ENCODE measurements at places on chromosomes 13 and 19.

DNA sequence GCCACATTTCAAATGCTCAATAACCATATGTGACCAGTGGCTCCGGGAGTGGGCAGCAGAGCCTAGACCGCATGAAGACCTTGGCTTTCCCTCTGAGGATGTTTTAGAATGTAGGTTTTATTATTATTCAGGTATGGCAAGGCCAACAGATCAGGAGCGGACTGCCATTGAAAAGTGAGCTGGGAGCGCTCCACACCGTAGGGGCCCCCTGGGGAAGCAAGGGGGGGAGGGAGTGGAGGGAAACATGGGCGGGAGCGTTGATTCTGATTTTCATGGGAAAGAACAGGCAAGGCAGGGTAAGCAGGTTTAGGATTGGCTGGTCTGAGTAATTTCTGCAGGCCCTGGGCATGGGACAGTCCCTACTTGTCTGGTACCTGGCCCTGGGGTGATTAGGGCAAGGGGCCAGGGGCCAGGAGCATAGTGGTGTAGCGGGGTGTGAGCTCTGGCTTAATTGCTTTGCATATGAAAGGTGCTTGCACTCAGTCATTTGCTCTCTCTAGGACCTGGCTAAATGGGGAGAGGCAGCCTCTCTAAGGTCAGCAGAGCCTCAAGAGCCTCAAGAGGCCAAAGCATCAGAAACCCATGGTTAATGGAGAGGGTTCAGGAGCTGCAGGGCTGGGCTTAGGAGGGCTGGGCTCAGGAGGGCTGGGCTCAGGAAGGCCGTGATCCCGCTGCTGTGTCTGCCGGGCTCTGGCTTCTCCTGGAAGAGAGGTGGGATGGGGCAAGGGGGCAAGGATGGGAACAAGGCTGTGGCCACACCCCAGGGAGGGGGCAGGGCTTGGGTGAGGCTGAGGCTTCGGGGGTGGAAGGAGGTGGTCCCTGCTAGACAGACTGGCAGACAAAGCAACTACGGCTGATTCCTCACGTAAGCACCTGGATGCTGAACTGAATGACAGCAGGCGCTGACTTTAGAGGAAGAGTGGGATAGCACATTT is 82.0 kb upstream of the WASF3 start:
- DNase-seq: no peak

- DNase-seq: no peak
Observed at GRCh38 chr13:45447050-45447661, 17.6 kb upstream of the COG3 start.

- DNase-seq: no peak
Observed at GRCh38 chr19:19223636-19224035, 11.9 kb downstream of the NCAN start.

DNA sequence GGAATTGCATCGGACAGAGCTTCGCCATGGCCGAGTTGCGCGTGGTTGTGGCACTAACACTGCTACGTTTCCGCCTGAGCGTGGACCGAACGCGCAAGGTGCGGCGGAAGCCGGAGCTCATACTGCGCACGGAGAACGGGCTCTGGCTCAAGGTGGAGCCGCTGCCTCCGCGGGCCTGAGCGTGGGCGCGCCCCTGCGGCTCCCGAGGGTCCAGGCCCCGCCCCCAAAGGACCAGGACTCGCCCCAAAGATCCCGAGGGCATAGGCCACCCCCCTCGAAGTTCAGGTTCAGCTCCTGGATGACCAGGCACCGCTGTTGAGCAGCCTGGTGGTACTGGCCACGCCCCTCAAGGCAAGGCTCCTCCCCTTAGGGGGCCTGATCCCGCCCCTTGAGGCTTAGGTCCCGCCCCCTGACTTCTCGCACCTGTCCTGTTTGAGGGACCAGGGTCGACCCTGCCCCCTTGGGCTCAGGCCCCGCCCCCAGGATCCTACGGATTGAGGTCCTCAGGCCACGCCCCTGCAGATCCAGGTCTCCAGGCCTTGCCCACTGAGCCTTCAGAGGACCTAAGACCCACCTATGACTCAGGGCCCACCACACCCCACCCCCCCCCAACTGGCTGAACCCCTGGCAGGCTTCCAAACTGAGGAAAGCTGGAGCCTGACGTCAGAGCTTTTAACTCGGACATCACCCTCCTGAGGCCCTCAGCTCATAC is 43.1 kb downstream of the CYP4F22 start:
- no peak for DNase-seq

DNA sequence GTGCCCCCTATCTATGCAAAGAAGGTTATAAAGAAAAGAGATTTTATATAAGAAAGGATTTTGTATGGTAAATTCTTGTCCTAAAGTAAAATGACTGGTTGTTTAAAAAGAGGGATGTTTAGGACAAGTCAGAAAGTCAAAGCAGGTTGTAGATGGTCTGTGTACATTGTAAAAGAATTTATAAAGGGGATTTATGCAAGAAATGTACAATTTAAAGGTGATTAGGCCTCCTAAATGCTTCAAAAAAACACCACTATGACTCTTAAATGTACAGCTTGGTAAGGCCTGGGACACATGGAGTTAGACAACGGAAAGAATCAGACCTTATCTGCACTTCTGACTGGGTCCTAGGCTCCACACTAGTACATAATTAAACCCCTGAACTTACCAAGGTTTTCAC is 19.3 kb upstream of the C13orf42 start:
- DNase-seq: no peak

DNA sequence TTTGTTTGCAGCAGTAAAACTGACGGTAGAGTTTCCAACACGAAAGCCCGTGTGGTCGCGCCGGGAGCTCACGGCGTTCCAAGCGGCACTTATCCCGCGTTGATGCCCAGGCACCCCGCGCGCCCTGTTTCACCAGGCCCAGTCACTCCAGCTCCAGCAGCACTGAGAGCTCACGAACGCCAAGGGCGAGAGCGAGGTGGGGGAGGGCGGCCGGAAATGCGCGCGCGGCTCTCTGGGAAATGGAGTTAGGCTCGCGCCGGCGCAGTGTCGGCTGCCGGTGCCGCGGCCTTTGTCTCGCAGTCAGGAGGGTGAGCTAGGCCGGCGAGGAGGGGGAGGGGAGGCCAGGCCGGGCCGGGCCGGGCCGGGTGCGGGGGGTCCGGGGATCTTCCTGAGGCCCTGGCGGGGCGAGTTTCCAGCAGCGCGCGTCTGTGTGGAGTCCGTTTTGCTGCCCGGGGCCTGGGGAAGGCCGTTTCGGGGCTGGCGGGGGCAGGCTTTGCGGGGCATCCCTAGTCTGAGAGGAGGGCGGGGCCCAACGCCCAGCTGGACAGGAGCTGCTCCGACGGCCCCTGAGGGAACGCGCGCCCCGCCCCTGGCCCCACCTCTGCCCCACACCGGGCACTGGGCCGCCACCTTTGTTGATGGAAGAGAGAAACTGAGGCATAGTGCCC is at the start of gene ZNF135:
ZNF135 (plus strand) TSS at position 280 of the 668 bp plus-strand sequence. CDS start 721 bp downstream, outside the sequence.
- DNase-seq: no peak

- no peak for DNase-seq
Observed at GRCh38 chr19:3065675-3066357, 3.5 kb upstream of the TLE5 start.

Measured in Kasumi-1 (cell line).